ENCODE measurements at places on chromosomes 4 and X.

GRCh38 chr4:25939330-25939729 lies 25.3 kb downstream of the SMIM20 start:
- no peak for DNase-seq

DNA sequence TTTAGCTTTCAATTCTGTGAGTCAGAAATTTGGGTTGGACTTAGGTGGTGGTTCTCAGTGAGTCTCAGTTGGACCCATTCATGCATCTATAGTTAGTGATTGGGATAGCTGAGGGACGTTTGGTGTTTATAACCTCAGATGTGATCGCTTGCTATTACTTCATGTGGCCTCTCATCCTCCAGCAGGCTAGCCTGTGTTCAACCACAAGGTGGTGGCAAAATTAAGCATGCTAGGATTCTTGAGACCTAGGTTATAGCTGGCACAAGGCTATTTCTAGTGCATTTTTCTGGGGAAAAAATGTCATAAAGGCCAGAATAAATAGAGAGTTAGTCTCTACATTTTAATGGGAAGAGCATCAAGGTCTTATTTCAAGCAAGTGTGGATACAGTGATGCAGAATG lies 10.9 kb upstream of the GRPR start:
- DNase-seq = no peak

DNA sequence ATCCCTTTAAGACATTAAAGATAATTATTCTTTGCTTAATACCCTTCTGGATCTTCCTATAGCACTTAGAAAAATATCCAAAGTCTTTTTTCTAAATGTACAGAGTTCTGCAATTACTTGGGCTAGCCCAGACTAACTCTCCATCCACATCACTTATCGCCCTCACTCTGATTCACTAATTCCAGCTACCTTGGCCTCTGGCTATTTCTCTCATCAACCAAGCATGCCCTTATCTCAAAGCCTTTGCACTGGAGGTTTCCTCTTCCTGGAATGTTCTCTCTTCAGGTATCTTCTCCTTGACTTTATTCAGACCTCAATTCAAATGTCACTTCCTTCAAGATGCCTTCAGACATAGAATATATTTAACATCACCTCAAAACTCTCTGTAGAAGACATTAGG lies 345.1 kb upstream of the SMIM31 start:
- no peak for DNase-seq

DNA sequence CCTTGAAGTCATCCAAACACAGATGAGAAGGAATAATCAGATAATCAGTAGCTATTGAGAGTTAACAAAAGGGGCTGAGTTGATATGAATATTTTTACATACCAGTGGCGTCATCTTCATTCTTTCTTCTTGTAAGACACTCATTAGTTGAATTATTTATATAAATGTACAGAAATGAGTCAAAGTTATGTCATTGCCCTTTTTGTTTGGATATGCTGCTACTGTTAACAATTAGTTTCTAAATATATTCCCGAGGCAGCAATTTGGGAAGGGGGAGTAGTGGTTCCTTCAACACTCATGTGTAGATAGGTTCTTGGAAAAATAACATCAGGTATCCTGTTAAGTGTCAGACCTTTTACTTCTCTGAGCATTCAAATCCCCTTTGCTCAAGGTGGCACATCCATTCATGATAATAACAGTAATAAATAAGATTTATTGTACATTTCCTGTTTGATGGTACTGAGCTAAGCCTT lies 436.6 kb downstream of the SPRY1 start:
- no peak for DNase-seq

- DNase-seq = no peak
Measured at GRCh38 chr4:6992728-6993677, 50.2 kb upstream of the TADA2B start.

DNA sequence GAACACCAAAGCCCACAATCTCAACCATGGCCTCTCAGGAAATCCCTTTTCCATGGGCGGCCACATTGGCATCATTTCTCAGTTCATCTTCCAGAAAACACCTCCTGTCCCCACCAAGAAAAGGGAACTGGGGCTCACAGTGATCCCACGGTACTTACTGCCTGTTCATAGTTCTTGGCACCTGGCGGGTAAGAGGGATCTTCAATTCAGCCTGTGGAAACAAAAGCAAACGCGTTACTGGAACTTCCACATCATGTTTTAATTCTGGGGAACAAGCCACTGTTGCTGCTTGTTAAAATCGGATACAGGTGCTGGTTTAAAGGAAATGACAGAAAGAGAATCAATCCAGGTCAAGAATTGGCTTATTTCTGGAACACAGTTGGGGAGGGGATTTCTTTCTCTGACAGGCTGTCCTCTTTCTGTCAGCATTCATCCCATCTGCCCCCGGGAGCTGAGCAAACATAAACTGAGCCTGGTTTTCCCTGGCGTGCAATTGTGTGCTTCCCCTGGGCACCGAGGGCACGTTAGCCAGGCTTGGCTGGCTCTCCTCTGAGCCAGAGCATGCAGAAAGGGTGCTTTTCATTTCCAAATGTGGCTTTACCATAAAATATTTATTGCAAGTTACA lies 16.8 kb downstream of the CLNK start:
- no peak for DNase-seq

- DNase-seq = no peak
Measured at GRCh38 chrX:129772796-129773431, 6.8 kb upstream of the SASH3 start.

GRCh38 chr4:149738156-149738555 lies 77.5 kb downstream of the IQCM start:
- no peak for DNase-seq

DNA sequence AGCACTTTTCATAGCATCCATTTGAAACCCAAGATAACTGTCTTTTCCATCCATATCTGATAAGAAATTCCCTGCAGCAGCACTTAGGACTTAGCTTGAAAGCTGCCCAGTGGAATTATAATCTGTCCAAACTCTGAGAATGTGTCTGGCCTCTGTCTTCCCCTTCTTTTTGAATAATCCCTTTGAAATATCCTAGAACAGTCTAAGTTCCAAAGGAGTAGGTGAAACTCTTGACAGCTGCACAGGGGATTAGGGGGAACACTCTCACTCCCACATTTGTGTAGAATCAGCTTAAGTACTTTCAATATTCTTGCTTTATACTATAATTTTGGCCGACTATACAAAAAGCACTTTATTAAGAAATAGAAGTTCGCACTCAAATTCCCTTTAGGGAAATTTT lies 157.7 kb downstream of the PAPSS1 start:
- DNase-seq = no peak

Data from stimulated activated CD8-positive, alpha-beta memory T cell treated with anti-CD3 and anti-CD28 coated beads, Interleukin-4, amount 100 ng/mL, for 4 hours (primary cell).